Breast epithelium (tissue), 4 donors: ENCODE measurements at places on chromosomes 2 and 18.

- H3K4me1 ChIP-seq = no peaks in the 10 kb centered on the region
- H3K36me3 ChIP-seq = no peaks in the 10 kb centered on the region
- DNase-seq = no peak
- H3K27ac ChIP-seq = no peak overlapping the region
- no peak overlapping the region for H3K4me3 ChIP-seq
- no peaks in the 10 kb centered on the region for H3K27me3 ChIP-seq
These were observed 208.4 kb downstream of the MYCN start for GRCh38 chr2:16148632-16149348.

- no peak overlapping the region for H3K4me3 ChIP-seq
- DNase-seq = no peak
- H3K27me3 ChIP-seq = no peaks in the 10 kb centered on the region
- H3K27ac ChIP-seq = no peak overlapping the region
- H3K36me3 ChIP-seq = no peaks in the 10 kb centered on the region
These were observed 179.7 kb downstream of the ANAPC1 start for GRCh38 chr2:111704246-111704645.

DNA sequence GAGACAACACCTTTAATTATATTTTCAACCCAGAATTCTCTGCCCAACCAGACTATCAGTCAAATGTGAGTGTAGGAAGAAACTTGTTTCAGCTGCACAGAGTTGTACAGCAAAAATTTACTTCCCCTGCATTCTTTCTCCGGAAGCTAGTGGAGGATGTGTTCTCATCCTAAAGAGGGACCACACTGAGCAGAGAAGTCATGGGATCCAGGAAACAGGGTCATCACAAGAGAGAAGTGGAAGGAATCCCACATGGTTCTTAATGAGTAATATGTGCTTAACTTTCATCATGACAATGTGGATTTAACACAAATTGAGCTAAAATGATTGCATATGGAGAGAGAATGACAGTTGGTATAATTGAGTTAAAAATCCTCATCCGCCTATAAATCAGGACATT, 78.2 kb downstream of the INPP4A start:
- no peak for DNase-seq
- H3K4me1 ChIP-seq = no peaks in the 10 kb centered on the region
- no peaks in the 10 kb centered on the region for H3K36me3 ChIP-seq
- H3K27me3 ChIP-seq = no peaks in the 10 kb centered on the region
- H3K27ac ChIP-seq = no peak overlapping the region

DNA sequence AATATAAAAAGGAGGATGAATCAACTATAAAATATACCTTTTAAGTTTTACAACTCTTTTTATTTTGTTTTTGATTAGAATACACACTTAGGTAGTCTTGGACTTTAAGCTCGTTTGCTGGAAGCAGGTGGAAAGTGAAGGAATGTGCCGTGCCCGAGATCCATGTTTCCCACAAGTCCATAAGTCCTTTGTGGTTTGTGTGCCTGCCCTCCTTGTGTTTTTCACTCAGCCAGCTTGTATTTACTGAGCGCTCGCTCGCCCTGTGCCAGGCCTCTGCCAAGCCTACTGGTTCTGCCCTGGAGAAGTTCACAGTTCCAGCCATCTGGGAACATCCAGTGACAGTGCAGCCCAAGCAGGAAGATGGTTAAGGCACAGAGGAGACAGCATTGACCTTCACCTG, 142.6 kb downstream of the MGAT5 start:
- H3K4me1 ChIP-seq = peaks cover under 1% of the 10 kb centered on the region
- no peak overlapping the region for H3K4me3 ChIP-seq
- DNase-seq = peak; percentile 65
- no peaks in the 10 kb centered on the region for H3K27me3 ChIP-seq

- H3K4me1 ChIP-seq = no peaks in the 10 kb centered on the region
- no peaks in the 10 kb centered on the region for H3K27me3 ChIP-seq
- H3K4me3 ChIP-seq = no peak overlapping the region
- peak overlapping the region; percentile 62 for H3K27ac ChIP-seq
- peak; percentile 18 for DNase-seq
These were observed 38.4 kb upstream of the ZSWIM2 start for GRCh38 chr2:186887107-186888090.

DNA sequence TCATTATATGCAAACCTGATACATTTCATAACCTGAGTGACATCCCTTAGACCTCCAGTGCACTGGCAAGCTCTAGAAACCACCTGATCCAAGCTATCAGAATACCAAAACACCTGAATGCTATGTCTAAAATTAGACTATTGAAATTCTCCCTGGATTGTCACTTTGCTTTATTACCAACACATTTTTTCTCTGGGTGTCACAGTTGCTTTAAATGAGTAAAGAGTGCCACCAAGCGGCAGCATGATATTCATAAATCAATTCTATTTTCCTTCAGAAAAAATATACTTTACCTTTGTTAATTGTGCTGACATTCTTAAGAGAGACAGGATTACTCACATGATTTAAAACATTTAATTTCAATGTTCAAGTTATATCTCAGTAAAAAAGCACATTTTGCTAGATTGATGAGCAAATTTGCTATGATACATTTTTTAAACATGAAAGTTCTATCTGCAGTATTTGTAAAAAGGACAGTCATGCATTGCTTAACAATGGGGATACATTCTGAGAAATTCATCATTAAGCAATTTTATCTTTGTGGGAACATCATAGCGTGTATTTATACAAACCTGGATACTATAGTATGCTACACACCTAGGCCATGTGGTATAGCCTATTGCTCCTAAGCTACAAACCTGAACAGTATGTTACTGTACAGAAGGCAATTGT, 338.4 kb upstream of the SLC39A10 start:
- H3K27me3 ChIP-seq = no peaks in the 10 kb centered on the region
- H3K36me3 ChIP-seq = no peaks in the 10 kb centered on the region
- no peak overlapping the region for H3K27ac ChIP-seq
- no peak overlapping the region for H3K4me3 ChIP-seq
- no peak for DNase-seq

GRCh38 chr2:12819103-12819475, 102.4 kb downstream of the TRIB2 start:
- H3K4me3 ChIP-seq = no peak overlapping the region
- H3K27ac ChIP-seq = peak overlapping the region; percentile 83
- no peaks in the 10 kb centered on the region for H3K36me3 ChIP-seq
- no peak for DNase-seq
- no peaks in the 10 kb centered on the region for H3K27me3 ChIP-seq
- H3K4me1 ChIP-seq = peaks cover 3% of the 10 kb centered on the region

DNA sequence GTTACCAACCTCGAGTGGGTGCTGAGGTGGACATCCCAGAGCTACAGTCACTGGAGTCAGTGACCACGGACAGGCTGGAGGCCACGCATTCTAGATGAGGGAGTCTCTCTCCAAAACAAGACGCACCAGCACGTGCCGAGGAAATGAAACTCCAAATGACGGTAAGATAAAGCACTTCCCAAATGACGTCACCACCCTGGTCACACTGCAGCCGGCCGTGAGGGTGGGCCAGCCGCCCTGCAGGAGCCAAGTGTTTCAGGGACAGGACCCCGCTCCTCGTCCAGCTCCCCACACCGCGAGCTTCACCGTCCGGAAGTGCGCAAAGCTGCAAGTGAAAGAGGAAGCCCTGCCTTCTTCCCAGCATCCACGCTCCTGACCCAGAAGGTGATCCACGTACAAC, 99.4 kb downstream of the ZNF516 start:
- H3K4me3 ChIP-seq = no peak overlapping the region
- H3K4me1 ChIP-seq = no peaks in the 10 kb centered on the region
- no peaks in the 10 kb centered on the region for H3K27me3 ChIP-seq
- no peaks in the 10 kb centered on the region for H3K36me3 ChIP-seq
